AG09319 (cell line): ENCODE measurements at places on chromosomes 11 and 22.

DNA sequence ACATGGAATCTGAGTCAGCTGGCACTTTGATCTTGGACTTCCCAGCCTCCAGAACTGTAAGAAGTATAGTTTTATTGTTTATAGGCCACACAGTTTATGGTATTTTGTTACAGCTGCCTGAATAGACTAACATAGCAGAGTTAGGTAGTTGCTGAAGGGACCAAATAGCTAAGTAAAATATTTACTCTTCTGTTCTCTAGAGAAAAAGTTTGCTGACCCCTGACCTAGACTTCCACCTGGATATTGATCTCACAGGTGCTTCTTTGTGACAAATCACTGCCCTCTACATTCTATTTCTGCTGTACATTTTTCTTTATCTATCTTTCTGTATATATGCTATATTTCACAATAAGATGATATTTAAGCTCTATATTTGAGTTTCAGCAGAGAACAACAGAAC lies 212.5 kb downstream of the CSNK2A3 start:
- no peak for DNase-seq

GRCh38 chr11:10539339-10539738 lies 1.6 kb downstream of the RNF141 start:
- DNase-seq = no peak

- no peak for DNase-seq
These were observed 2.3 kb downstream of the CBX7 start for GRCh38 chr22:39149915-39150847.

GRCh38 chr11:98180511-98180910 lies 840.2 kb upstream of the CNTN5 start:
- no peak for DNase-seq

GRCh38 chr11:3674189-3674588 lies 3.0 kb upstream of the CHRNA10 start:
- no peak for DNase-seq

GRCh38 chr11:77287615-77288273 lies 13.7 kb downstream of the GDPD4 start:
- peak; percentile 81 for DNase-seq

DNA sequence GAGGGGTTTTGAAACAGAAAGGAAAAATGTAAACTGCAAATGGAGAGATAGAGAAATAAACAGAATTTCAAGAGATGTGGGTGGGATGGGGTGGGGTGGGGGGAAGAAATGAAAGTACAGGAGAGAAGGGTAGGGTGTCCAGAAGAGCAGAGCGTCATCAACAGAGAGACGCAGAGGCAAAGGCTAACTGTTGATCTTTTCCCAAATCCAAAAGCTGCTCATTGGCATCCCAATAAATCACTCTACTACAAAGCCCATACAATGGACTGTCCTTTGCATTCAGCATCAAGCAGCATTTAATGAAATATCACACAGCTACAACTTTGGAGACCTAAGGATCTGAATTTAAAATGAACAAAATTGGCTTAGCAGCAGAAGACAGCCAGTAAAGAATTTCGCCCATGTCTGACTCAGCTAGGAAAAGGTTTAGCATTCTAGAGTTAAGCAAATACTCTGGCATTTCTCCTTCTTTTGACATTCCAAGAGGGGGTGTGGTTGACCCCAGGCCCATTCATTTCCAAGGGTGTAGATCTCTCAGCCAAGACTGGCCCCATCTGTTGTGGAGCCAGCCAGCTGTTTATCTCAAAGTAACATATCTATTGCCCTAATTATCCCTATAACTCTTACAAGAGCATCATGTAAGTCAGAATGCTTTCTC lies 1.5 kb downstream of the RAB30 start:
- peak; percentile 66 for DNase-seq

DNA sequence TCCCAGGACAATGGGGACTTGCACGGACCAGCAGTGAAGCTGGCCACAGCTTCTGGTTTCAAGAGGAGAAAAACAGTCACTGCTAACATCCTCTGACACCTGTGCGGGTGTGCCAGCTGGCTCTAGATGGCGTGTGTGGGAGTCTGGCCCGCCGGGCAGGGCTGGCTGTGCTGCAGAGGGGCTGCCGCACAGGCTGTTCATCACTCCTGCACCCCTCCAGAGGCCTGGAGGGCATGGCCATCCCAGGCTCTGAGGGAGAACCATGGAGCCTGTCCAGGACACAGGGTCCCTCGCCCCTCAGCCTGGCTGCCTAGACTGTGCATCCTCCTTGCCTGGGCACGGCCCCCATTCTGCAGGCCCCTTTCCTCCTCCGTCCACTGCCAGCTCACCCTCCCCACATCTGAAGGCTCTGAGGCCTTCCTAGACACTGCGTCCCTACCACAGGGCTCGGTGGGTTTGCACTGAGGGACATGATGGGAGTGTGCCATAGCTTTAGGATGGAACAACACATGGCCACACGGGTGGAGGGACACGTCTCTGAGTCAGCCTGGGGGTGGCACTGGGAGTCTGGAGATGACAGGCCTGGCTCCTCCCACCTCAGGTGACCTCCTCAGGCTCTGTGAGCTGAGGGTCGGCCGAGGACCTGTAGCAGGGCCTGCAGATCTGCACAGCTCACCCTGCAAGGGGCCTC lies 42.1 kb upstream of the GNB1L start:
- DNase-seq = no peak

DNA sequence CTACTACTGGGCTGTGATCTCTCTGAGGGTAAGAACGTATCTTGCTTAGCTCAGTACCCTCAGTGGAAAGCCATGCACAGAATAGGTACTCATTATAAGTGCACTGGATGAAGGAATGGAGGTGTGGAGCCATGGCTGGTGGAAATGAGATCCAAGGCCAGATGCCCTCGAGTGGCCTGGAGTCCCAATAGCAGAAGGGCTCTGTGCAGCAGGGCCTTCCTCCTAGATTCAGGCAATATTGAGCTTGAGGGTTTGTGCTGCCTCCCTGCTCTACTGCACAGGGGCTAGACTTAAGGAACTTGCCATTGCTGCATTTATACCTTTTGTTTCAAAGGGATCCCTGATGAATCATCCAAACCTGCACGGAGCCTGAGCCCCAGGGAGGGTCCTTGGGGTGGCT lies 33.6 kb upstream of the TUB start:
- DNase-seq = no peak

DNA sequence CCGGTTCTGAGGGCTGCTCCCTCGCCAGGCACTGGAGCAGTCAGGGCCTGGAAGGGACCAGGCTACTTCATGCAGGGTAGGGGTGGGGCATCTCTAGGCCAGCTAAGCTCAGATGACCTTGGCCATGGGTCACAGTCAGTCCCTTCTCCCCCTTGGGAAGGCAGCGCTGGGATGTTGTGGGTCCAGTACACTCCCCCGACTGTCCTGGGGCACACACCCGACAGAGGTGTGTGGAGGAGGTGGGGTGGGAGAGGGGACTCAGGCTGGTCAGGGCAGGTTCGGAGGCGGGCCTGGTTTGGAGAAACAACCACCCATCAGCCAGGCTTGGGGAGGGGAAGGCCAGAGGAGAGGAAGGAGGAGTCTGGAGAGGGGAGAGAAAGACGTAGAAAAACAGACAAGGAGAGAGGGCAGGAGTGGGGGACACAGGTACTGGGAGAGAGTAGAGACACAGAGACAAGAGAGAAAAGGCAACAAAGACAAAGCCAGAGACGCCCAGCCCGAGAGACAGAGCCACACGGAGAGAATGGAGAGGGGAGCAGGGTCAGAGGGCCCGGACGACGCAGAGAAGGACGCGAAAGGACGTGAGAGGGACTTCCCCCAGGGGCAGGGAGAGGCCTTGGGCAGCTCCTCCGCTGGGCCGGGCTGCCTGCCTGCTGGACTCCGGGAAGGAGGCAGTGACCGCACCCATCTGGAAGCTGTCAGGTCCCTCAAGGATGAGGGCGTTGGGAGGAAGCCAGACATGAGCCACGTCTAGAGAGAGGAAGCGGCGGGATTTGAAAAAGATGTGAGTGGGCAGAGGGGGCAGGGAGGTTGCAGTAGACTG lies 30.6 kb upstream of the TSKU start:
- peak; percentile 88 for DNase-seq

- DNase-seq = no peak
These were observed 352.2 kb upstream of the CTSC start for GRCh38 chr11:88689548-88690240.

- DNase-seq = no peak
These were observed 445.6 kb downstream of the NTM start for GRCh38 chr11:131816051-131816450.

DNA sequence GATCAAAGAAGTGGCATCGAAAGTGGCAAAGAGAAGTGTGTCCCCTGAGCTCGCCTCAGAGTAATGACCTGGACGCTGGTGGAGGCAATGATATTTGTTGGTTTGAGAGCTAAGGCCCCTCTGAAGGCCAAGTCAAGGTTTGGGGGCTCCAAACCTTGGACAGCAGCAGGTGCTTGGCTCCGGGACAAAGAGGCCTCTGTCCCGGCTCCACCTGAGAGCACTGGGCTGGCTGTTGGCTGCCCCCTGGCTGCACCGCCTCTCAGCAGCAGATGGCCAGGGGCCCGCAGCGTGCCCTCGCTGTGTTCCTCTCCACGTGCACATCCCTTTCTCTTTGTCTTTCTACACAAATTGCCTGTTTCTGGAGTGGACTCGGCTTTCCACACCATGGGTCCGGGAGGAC lies 301.3 kb downstream of the NTM start:
- no peak for DNase-seq

- DNase-seq = no peak
These were observed 16.6 kb downstream of the TTLL8 start for GRCh38 chr22:50041361-50042065.

- no peak for DNase-seq
These were observed 37.5 kb upstream of the RTL6 start for GRCh38 chr22:44535362-44536095.

GRCh38 chr22:26768952-26769351 lies 111.6 kb downstream of the MIAT start:
- DNase-seq = no peak

DNA sequence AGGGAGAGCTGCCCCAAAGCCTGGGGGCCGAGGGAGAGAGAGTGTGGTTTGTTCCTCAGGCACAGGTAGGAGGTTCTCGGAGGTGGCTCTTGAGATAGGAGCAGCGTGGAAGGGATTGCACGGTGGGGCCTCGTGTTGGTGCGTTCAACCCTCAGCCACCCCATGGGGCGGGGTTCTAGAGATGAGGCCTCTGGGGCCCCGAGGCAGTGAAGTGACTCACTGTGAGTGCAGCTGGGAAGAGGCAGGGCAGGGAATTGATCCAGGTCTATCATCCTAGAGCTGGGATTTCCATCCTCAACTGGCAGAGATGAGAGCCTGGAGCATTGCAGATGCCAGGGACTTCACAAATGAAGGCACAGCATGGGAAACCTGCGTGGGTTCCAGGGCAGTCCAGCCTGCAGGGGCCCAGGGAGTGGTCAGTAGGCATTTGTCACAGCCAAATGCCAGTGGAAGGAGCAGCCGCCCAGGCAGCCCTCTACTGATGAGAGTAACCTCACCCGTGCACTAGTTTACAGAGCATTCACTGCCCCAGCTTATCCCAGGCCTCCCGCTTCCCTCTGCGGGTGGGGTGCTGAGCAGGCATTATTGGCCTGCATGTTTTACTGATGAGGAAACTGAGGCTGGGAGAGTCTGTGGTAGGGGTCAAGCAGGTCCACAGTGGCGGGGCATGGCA lies 5.1 kb upstream of the SMARCB1 start:
- peak; percentile 41 for DNase-seq

DNA sequence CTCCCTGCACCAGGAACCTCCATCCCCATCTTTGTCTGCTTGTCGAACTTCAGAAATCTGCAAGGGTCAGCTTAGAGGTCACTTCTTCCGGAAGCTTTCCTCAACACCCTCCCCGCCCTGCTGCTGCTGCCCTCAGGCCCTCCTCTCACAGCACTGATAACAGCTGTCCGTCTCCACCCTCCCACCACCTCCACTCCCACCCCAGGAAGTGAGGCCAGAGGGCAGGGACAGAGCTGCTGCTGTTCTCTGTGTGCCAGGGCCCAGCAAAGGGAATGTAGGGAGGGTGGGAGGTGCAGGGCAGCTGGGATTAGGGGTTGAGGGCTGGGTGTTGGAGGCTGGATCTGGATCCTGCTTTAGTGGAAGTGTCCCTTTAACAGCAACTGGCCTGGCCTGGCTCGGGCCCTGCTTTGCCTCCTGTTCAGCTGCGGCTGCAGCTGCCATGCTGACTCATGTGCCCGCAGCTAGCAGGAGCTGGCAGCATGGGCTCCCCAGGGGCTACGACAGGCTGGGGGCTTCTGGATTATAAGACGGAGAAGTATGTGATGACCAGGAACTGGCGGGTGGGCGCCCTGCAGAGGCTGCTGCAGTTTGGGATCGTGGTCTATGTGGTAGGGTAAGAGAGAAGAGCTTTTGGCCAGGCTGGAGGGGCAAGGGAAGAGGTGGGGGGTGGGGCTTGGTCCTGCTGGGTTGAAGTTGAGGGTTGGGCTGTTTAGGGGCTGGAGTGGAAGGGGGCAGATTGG lies at the start of gene P2RX6:
Gene P2RX6 (plus strand): TSS at position 440 of the 740 bp plus-strand sequence. CDS start 10 bp downstream, at position 450.
- no peak for DNase-seq

- no peak for DNase-seq
These were observed 42.9 kb downstream of the YWHAH start for GRCh38 chr22:31987218-31987617.

- no peak for DNase-seq
These were observed 17.0 kb downstream of the MMP10 start for GRCh38 chr11:102763440-102763839.

DNA sequence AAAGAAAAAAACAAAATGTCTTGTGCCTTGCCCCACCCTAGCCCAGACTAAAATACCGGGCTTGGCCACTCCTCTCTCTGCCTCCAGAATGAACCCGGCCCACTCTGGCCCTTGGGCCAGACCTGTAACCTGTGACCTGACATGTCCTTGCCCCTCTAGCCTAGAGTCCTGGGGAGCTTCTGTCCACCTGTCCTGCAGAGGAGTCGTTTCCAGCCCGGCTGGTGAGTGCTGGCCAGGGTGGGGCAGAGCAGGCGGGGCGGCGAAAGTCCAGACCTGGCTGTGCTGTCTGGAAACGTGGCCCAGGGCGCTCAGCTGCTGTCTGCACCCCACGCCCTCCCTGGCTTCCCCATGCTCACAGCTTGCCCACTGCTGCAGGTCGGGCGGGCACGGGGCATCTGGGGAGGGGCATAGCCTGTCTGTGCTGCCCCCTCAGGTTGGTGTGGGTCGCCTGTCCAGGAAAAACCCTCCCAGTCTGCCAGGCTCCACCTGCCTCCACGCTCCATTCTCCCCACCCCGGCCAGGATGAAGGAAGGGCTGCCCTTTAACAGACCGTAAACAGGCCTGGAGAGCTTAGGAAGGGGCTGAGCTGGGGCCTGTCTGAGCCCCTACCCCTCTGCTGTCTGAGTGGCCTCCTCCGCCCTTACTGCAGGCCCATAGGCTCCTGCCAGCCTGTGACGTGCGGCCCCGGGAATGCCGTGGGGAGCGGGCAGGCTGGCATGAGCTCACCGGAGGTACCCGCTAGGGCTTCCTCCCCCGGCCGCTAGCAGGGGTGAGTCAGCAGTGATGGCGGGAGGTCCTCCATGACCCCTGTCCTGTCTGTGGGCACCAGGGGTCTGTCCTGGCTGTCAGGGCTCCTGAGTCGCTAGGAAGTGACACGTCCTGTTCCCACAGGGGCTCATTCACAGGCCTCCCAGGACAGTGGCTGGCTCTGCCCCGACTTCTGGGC lies 1.9 kb downstream of the CD151 start:
- DNase-seq = peak; percentile 34

DNA sequence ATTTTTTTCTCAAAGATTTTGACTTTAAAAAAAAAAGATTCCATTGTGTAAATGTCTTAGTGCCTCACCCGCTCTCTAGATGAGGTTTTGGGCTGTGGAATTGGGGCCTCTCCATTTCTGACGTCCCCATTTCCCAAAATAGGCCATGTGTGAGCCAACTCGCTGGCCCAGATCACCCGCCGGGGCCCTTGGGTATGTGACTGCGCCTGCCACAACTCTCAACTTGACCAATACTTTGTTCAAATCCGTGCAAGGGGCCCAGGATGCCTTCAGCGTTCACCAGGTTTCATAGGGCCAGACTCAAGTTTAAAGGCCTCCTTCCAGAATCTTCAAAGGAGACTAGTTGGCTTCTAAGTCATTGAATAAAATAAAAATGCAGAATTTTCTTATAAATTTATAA lies 96.0 kb downstream of the DHCR7 start:
- DNase-seq = no peak
